Panc1 (cell line): ENCODE measurements at places on chromosomes 7 and 10. TPM values are rescaled to one million over a fixed set of nuclear protein-coding genes. Genes with fewer than 3 reads are reported as not detected.

GRCh38 chr10:63651864-63652263, 130.7 kb downstream of the REEP3 start:
- H3K27me3 ChIP-seq = no peaks in the 10 kb centered on the region
- no peaks in the 10 kb centered on the region for H3K36me3 ChIP-seq
- H3K4me3 ChIP-seq = no peak overlapping the region
- no peaks in the 10 kb centered on the region for H3K4me1 ChIP-seq
- DNase-seq = no peak
- H3K27ac ChIP-seq = no peak overlapping the region

- no peak overlapping the region for H3K27ac ChIP-seq
- H3K4me3 ChIP-seq = no peak overlapping the region
- no peaks in the 10 kb centered on the region for H3K4me1 ChIP-seq
- DNase-seq = no peak
These were observed 29.8 kb downstream of the STRA8 start for GRCh38 chr7:135263321-135263970.

DNA sequence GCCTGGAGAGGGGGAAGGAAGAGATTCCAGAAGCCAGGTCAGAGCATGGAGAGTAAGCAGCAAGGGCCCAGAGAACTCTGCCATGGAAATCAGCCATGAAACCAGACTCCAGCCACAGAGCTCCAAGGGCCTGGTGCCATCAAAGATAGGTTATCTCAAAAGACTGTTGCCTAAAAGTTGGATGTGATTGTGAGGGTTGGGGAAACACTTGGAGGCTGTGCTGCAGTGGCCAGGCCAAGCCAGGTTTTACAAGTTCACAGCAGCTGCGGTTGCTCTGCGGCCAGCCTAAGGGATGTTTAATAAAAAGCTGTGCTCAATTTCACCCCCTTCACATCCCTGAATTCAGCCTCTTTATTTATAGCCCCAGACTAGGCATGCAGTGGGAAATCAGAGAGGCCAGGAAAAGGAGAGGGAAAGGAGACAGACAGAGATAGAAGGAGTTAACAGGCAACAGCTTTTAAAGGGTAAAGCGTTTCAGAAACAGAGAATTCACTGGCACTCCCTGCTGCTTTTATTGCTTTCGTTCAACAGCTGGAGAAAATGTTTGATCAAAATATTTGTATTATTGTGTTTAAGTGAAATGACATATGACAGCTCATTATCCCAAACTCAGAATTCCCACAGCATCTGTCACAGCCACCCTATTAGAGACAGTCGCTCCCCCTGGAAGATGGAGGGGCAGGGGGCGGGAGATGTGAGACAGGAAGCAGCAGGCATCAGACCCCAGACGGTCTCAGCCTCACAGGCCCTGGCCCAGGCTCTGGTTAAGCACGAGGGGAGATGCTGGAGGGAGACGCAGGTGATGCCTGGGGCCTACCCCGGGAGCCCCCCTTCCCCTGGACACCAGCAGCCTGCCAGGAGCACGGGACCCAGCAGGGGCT, 140.1 kb downstream of the GLI3 start:
- no peak for DNase-seq
- no peaks in the 10 kb centered on the region for H3K27me3 ChIP-seq
- H3K36me3 ChIP-seq = no peaks in the 10 kb centered on the region
- H3K4me1 ChIP-seq = peaks cover 8% of the 10 kb centered on the region
- no peak overlapping the region for H3K4me3 ChIP-seq

DNA sequence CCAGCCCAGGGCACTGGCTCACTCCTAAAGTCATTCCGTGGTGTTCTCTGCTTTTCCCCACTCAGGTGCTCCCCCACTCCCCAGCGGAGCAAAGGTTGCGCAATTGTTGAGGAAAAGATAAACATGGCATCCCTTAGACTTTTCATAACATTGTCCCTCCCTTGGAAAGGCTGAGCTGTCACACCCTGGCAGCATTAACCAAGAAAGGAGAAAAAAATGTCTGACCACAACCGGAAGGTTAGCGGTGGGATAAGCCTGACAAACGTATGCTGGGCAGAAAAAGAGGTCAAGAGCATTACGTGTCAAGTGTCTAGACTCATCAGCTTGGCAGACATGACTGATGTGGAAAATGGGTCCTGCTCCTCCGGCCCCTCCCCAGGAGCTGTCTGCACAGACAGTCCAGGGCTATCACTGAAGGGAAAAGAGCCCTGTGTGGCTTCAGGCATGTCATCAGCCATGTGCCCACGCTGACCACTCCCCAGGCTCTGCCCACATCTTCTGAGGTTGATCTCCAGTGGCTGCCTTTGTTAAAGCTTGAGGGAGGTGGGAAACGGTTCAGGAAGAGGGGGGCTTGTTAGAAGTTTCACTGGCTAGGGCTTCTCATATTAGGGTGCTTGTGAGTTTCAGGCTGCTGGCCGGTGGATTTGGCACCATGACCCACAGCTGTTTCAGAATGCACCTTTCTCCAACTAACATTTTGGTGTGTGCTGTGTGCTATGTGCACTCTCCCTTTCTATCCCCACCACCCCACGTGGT, 30.1 kb downstream of the BTBD16 start:
- DNase-seq = no peak
- peaks cover 17% of the 10 kb centered on the region for H3K4me1 ChIP-seq
- no peaks in the 10 kb centered on the region for H3K27me3 ChIP-seq
- peak overlapping the region; percentile 74 for H3K27ac ChIP-seq

- H3K4me3 ChIP-seq = no peak overlapping the region
- H3K27ac ChIP-seq = no peak overlapping the region
- H3K27me3 ChIP-seq = peaks cover 7% of the 10 kb centered on the region
- H3K4me1 ChIP-seq = peaks cover 13% of the 10 kb centered on the region; the same call in 1 of the 2 replicates
These were observed 93.9 kb downstream of the RBM20 start for GRCh38 chr10:110737886-110738634.

GRCh38 chr7:149690688-149691446, 82.5 kb downstream of the ZNF467 start:
- peaks cover 10% of the 10 kb centered on the region for H3K4me1 ChIP-seq
- H3K27ac ChIP-seq = peak overlapping the region; percentile 58
- H3K36me3 ChIP-seq = no peaks in the 10 kb centered on the region
- H3K27me3 ChIP-seq = no peaks in the 10 kb centered on the region
- peak overlapping the region; percentile 16 for H3K4me3 ChIP-seq

The ZPBP gene
- total RNA-seq = not detected

GRCh38 chr7:102044984-102045673, 227.7 kb downstream of the CUX1 start:
- no peak overlapping the region; the same call in 1 of the 2 replicates for H3K4me3 ChIP-seq
- H3K27ac ChIP-seq = no peak overlapping the region
- H3K27me3 ChIP-seq = no peaks in the 10 kb centered on the region
- no peak for DNase-seq

DNA sequence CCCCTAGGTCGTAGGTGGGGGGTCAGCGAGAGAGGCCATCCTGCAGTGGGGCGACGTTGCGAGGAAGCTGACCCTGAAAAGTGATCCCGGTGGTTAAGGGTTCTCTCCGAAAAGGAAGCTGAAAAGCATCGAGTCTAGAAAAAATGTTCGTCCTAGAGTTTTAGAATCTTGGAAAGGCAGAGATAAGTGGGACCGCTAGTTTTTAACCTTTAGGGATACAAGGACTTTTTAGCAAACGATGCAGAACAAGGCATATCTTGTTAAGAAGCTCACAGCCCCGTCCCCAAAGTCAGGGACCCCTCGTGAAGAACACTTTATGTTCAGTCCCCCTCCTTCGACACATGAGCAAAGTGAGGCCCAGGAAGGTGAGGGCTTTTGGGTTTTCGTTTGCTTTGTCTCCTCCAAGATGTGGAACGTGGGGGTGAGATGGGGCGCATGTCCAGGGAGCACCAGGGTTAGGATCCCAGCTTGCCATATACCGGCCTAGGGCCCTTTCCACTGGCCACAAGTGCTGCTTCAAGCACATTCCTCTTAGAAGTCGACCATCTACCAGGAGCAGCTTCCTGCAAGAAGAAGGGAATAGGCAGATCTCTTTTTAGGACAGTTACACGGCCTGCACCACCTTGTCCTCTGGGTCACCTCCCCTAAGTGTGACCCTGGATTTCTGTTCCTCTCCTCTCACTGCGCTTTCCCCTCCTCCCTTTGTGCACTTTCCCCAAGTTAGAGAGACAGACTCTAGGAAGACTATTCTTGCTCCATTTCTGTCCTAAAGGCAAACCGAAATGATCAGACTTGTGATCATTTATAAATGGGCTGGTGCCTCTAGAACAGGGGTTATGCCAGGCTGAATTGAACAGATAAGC, 969 bp downstream of the SLC35G1 start:
- H3K4me1 ChIP-seq = peaks cover 18% of the 10 kb centered on the region
- H3K4me3 ChIP-seq = peak overlapping the region; percentile 85
- 0 out of 2 replicates have a peak, but pooled peaks cover 2% of the 10 kb centered on the region for H3K36me3 ChIP-seq
- peak overlapping the region; percentile 85 for H3K27ac ChIP-seq
- no peaks in the 10 kb centered on the region for H3K27me3 ChIP-seq

The TRPV5 gene
- total RNA-seq = not detected

DNA sequence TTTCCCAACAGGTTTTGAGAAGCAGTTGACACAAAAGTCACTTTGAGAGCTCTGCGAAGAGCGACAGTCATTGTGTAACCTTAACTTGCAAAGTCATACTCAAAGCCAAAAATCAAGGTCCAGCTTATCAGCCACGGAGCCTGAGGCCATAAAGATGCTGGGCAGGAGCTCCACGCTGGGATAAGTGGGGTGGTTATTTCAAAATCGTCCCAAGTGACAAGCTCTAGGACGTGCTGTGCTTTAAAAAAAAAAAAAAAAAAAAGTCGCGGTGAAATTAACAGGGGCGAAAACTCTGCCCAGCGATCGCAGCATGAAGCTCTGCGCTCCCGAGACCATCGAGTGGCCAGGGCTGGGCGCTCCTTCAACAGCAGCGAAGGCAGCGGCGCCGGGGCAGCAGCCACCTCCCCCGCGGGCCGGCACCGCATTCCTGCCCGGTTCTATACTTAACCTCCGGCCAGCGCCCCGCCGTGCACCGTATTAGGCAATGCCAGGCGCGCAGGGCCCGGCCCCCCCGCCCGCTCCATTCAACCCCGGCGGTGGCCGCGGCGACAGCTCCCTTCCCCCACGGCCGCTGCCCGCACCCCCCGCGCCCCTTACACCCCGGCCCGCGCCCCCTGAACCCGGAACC, 657 bp downstream of the HACD1 start:
- no peaks in the 10 kb centered on the region for H3K27me3 ChIP-seq
- H3K4me3 ChIP-seq = peak overlapping the region; percentile 80
- no peaks in the 10 kb centered on the region for H3K4me1 ChIP-seq
- H3K36me3 ChIP-seq = no peaks in the 10 kb centered on the region; the same call in 1 of the 2 replicates
- no peak for DNase-seq

DNA sequence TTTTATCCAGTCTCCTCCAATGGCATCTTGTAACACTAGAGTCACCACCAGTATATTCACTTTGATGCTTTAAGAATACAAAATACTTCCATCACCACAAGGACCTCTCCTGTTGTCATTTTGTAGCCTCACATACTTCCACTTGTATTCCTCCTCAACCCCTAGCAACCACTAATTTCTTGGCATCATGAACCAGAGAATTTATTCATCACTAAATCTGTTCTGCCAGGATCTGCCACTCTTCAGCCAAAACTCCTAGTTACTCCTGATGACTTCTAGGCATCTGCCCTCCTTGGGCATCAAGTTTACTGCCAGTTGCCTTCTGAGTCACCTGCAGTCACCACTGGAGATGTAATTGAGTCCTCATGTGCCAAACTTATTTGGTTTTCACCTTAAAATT, 906.8 kb downstream of the CNTNAP2 start:
- no peak for DNase-seq
- H3K4me1 ChIP-seq = no peaks in the 10 kb centered on the region
- H3K27me3 ChIP-seq = no peaks in the 10 kb centered on the region
- no peak overlapping the region for H3K27ac ChIP-seq

The ANTXRL gene
- total RNA-seq = not detected

GRCh38 chr7:79217468-79217867, 236.0 kb downstream of the MAGI2 start:
- H3K27ac ChIP-seq = no peak overlapping the region
- H3K36me3 ChIP-seq = no peaks in the 10 kb centered on the region
- DNase-seq = no peak
- H3K4me3 ChIP-seq = no peak overlapping the region
- no peaks in the 10 kb centered on the region for H3K27me3 ChIP-seq

The PKD2L1 gene
- total RNA-seq = not detected

DNA sequence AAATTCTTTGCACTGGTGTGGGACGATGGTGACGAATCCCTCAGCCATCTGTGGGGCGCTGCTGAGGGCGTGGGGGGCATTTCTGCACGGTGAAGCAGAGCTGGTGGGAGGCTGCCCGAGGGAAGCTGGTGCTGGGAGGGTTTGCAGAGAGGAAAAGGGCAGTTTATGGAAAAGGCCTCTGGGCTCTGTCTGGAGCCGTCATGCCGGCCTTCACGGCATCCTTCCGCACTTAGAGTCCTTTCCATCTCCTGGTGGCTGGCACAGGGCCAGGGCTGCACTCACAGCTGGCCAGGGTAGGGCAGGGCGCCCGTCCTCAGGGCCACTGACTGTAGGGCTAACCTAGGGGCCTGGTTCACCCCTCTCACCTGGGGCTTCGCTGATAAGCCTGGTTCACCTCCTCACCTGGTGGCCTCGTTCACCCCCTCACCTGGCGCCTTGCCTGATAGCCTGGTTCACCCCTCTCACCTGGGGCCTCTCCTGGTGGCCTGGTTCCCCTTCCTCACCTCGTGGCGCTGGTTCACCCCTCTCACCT, 598 bp upstream of the AMZ1 start:
- DNase-seq = no peak
- no peak overlapping the region for H3K27ac ChIP-seq
- H3K36me3 ChIP-seq = no peaks in the 10 kb centered on the region
- H3K4me1 ChIP-seq = peaks cover 3% of the 10 kb centered on the region; the same call in 1 of the 2 replicates

- H3K36me3 ChIP-seq = no peaks in the 10 kb centered on the region
- no peak overlapping the region for H3K27ac ChIP-seq
- H3K4me3 ChIP-seq = no peak overlapping the region
- H3K27me3 ChIP-seq = no peaks in the 10 kb centered on the region
These were observed 454.5 kb upstream of the FZD8 start for GRCh38 chr10:36096576-36096975.

DNA sequence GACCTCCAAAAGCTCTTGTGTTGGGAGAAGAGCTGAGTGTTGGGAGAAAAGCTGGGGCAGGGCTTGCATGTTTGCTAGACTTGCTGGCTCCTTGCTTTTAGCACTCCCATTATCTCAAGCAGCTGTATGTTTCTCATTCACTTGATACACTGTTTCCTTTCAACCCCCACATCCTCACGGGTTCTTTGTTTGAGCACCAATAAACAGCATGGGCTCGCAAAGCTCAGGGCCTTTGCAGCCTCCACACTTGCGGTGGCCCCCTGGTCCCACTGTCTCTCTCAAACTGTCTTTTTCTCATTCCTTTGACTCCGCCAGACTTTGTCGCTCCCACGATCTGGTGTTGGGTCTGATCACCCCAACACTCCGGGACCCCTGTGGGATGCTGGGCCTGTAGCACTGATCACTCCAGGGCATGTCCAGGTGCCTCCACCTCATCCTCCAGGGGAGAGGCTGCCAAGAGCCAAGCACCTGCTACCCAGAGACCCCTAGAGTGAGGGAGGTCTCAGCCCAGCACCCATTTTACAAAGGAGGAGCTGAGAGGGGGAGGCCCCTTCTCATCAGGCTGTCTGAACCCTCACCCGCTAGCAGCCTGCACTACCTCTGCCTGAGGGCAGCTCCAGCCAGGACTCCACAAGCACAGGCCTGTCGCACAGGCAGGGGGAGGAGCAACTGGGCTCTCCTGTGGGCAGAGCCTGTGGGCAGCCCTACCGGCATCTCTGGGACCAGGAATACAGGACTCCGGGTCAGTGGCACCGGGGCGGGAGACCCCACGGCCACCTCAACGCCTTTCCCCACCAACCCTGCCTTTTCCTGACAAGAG, 49.1 kb upstream of the MSMB start:
- no peaks in the 10 kb centered on the region for H3K4me1 ChIP-seq
- no peaks in the 10 kb centered on the region for H3K36me3 ChIP-seq
- no peak for DNase-seq
